ENCODE measurements at places on chromosomes 11 and 22.

- no peak for DNase-seq
Measured at GRCh38 chr22:31080164-31080847, 812 bp upstream of the SMTN start.

GRCh38 chr22:40019100-40019499, 24.3 kb downstream of the FAM83F start:
- no peak for DNase-seq

- DNase-seq = no peak
Measured at GRCh38 chr11:6640985-6641701, 14.5 kb downstream of the DCHS1 start.

- no peak for DNase-seq
Measured at GRCh38 chr11:78224906-78225420, 36.2 kb downstream of the USP35 start.

- no peak for DNase-seq
Measured at GRCh38 chr11:78651136-78651775, 76.6 kb upstream of the NARS2 start.

GRCh38 chr11:118618115-118618990, 10.9 kb downstream of the PHLDB1 start:
- DNase-seq = no peak

- DNase-seq = no peak
Measured at GRCh38 chr11:124724979-124725718, 14.6 kb upstream of the NRGN start.

- no peak for DNase-seq
Measured at GRCh38 chr11:128828350-128828749, 38.7 kb downstream of the KCNJ1 start.

DNA sequence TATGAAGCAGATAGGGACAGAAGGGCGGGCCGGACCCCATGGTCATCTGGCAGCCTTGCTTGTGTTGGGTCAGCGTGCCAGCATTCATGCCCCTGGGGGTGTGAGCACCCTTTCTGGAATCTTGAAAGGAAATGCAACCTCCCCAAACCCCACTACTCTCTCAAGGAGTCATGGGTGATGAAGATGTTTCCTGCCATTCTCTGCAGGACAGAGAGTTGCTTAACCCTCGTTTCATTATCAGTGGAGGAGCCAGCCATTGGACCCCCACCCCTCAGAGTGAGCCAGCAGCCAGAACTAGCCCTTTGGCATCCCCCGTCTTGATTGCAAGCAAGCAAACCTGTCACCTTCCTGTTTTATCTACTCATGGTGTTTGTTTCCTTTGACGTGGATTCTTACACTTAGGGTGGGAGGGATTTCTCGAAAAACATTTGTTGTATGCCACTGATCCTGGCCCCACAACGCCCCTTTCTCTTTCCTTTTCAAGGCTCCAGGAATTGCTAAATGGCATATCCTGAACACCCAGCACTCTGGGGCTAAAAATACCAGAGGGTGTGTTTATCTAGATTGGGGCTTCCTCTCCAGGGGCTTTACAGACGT, 258.3 kb downstream of the ETS1 start:
- peak; percentile 42 for DNase-seq

DNA sequence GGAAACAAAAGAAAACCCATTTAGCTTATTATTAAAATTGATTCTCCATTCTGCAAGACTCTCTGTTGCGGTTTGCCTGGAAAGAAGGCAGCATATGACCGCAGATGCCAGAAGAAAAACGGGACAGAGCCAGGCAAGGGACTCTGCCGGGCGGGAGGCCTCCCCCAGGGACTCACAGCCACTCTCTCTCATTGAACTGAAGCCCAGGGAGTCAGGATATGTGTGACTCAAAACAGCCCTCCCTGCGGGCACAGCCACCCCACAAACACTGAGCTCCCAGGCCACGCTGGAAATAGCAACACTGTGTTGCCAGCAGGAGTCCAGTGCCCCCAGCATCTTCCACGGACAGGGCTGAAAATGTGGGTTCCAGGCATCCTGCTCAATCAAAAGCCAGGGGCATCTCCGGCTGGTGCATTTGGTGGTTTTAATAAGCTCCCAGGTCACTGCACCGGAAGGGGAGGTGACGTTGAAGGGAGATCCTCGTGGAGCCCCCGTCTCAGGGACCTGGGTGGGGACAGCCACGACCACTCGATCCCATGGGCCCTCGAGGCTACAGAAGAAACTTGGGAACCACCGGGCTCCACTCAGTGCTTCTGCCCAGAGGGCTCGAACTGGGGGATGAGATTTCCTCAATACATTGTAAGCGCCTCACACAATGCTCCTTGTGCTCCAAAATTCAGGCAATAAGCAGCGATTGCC, 624.5 kb downstream of the TBC1D22A start:
- no peak for DNase-seq

DNA sequence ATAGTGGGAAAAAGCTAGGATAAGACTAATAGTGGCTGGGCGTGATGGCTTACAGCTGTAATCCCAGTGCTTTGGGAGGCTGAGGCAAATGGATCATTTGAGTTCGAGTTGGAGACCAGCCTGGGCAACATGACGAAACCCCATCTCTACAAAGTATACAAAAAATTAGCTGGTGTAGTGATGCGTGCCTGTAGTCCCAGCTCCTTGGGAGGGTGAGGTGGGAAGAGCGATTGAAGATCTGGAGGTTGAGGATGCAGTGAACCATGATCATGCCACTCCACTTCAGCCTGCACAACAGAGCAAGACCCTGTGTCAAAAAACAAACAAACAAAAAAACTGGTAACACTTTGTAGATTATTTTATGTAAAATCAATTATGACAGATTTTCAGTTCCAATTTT, 8.8 kb downstream of the ARHGAP42 start:
- no peak for DNase-seq

- DNase-seq = peak; percentile 66
Measured at GRCh38 chr11:122749005-122749687, 89.2 kb upstream of the CRTAM start.

- no peak for DNase-seq
Measured at GRCh38 chr11:75625021-75625420, 43.8 kb downstream of the MAP6 start.

GRCh38 chr11:38274031-38274430, 1676.0 kb upstream of the RAG2 start:
- no peak for DNase-seq

DNA sequence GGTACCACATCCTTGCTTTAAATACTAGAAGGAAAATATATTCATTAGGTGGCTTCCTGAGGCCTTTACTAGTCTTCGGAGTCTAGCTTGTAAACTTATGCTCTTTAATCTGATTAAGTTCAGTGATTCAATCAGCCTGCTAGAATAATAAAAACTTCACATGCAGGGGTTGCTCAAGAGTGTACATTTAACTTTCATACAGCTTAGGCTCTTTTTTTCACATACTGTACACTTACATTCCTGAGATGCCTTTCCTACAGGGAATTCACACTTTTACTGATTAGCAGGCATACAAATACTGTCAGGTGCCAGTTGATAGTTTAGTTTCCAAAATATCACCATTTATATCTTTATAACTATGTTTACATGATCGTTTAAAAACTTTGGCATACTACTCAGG, 3.2 kb upstream of the ANO5 start:
- no peak for DNase-seq

DNA sequence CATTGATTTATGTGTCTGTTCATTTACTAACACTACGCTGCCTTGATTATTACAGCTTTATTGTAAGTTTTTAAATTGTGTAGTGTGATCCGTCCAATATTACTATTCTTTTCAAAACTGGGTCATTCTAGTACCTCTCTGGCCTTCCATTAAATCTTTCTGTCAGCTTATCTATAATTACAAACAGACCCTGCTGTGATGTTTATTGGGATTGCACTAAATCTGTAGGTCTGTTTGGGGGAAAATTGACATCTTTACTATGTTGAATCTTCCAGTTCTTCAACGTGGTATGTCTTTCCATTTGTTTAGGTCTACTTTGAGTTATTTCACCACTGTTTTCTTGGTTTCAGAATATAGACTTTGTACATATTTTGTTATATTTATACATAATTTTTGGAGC, 15.6 kb downstream of the CABIN1 start:
- DNase-seq = no peak

GRCh38 chr22:18110194-18110953, at the start of gene TUBA8:
TSS of gene TUBA8 (plus strand) at chr22:18110809. CDS start at chr22:18110866, 57 bp downstream.
- peak; percentile 20 for DNase-seq

- no peak for DNase-seq
Measured at GRCh38 chr11:70883973-70884623, 368.3 kb downstream of the SHANK2 start.

GRCh38 chr22:46693634-46694415, 44.2 kb downstream of the CERK start:
- DNase-seq = no peak

GRCh38 chr11:103811870-103812455, 224.5 kb upstream of the DDI1 start:
- no peak for DNase-seq

DNA sequence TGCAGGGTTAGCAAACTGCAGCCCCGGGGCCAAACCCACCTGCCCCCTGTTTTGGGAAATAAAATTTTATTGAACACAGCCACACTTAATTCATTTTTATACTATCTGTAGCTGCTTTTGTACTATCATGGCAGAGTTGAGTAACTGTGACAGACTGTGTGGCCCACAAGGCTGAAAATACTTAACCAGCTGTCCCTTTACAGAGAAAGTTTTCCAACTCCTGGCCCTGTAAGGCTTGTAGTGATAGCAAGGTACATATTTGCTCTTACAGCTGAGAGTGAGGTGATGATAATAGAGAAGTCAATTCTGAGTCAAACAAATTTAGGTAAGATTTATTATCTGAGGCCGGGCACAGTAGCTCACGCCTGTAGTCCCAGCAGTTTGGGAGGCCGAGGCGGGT, 87.4 kb upstream of the SLC6A5 start:
- DNase-seq = no peak

GRCh38 chr11:32071811-32072210, 19.1 kb upstream of the RCN1 start:
- no peak for DNase-seq

- DNase-seq = no peak
Measured at GRCh38 chr11:93526641-93527583, 16.3 kb downstream of the SMCO4 start.

GRCh38 chr11:86291466-86292262, 10.4 kb upstream of the HIKESHI start:
- DNase-seq = peak; percentile 70

DNA sequence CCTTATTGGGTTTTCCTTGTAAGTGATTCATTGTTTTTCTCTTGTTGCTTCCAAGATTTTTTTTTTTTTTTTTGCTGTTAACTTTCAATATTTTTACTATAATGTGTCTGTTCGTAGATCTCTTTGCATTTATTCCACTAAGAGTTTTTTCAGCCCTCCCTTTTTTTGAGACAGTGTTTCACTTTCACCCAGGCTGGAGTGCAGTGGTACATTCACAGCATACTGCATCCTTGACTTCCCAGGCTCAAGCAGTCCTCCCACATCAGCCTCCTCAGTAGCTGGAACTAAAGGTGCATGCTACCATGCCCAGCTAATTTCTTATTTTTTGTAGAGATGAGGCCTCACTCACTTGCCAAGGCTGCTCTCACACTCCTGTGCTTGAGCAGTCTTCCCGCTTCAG, 1282.0 kb upstream of the CNTN5 start:
- DNase-seq = no peak

GRCh38 chr22:43592476-43592875, 180.7 kb downstream of the MPPED1 start:
- DNase-seq = no peak

DNA sequence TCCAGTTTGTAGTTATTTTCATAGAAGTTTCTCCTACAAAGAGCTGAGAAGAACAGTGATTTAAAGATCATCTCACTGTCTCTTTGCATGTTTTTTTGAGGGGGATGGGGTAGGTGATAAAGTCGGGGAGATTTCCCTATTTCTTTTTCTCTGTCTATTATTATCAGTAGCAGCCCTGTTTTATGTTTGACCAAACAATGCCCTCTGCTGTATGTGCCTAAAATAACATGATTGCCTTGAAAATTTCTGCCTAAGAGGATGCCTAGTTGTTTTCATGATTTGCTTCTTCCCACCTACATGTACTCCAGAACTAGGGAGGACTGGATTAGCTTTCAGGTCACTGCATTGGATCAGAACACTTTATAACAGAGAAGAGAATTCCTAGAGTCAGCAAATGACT, 1330.2 kb downstream of the LRRC4C start:
- no peak for DNase-seq

GRCh38 chr22:33757041-33757801, 163.1 kb downstream of the LARGE1 start:
- no peak for DNase-seq

- no peak for DNase-seq
Measured at GRCh38 chr11:70743941-70744351, 345.6 kb downstream of the CTTN start.

DNA sequence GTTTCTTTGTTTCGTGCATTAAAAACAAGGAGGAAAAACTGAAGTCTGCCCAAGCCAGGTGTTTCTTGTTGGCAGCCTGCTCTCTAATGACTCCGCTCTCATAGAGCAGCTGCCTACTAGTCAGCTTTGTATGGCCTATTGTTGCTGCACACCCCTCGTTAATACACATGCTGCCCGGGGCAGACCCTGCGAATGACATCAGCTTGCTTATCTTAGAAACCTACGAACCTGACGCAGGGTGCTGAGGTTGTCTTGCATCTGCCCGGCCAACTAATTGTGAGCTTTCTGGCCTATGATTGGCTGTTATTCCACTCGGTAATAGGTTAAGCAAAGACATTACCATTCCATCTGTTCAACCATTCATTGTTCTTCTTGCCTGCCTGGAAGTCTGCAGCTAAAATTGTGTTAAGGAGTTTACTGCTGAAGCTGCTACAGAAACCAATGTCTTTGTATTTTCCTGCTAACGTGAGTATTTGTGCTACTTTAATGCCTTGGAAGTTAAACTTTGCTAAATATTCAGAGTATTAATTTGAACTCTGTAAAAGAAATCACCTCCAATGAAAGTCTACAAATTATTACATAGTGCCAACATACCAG, 37.5 kb downstream of the ZC3H12C start:
- DNase-seq = no peak

- no peak for DNase-seq
Measured at GRCh38 chr11:17423533-17424310, 35.3 kb upstream of the KCNJ11 start.

DNA sequence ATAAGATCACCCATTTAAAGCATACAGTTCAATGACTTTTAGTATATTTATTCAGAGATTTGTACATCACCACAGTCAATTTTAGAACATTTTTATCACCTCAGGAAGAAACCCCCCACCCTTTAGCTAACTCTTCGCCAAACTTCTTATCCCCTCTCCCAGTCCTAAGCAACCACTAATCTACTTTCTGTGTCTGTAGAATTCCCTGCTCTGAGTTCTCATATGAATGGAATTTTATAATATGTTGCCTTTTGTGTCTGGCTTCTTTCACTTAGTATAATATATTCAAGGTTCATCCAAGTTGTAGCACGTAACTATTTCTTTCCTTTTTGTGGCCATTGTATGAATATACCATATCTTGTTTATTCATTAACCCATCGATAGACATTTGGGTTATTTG, 3.6 kb downstream of the ANKRD13D start:
- DNase-seq = no peak

- DNase-seq = peak; percentile 47
Measured at GRCh38 chr11:14644226-14645014, 816 bp downstream of the PDE3B start.

GRCh38 chr22:37278261-37278660, 4.0 kb upstream of the CYTH4 start:
- no peak for DNase-seq
